ENCODE measurements at places on chromosomes 6 and 20.
A peak's percentile ranks its signal among the peaks of the same experiment; 100 is the strongest.

DNA sequence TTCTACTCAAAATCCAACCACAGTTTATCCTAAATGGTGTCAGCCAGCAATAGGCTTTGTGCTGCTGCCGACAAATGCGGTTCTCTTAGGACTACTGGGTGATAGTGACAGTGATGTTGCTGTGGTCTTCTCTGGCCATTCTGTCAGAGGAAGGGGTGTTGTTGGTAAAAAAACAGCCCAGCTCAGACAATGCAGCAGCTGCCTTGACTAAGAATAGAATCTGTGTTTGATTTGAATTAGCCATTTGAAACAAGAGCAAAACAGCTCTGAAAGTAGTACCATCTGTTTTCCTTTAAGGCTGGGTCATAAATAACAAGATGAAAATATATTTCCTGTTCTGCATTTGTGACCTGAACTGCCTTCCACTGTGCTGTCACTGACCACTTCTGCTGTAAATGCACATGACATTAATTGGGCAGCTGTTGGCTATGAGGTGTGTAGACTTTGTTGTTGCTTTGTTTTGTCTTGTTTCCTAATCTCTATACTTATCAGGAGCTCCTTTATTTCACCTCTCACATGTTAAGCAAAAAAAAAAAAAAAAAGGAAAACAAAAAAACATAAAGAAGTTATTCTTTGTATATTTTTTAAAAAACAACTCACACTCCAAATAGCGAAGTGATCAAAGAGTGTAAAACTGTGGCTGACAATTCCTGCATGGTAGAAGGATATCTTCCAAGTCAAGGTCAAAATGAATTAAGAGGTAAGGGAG, 497.8 kb upstream of the ARID1B start:
- DNase-seq: no peak

GRCh38 chr20:46044896-46045295, 15.9 kb downstream of the SLC12A5 start:
- no peak for DNase-seq

- DNase-seq: no peak
Measured at GRCh38 chr6:135826236-135826804, 25.2 kb upstream of the PDE7B start.

DNA sequence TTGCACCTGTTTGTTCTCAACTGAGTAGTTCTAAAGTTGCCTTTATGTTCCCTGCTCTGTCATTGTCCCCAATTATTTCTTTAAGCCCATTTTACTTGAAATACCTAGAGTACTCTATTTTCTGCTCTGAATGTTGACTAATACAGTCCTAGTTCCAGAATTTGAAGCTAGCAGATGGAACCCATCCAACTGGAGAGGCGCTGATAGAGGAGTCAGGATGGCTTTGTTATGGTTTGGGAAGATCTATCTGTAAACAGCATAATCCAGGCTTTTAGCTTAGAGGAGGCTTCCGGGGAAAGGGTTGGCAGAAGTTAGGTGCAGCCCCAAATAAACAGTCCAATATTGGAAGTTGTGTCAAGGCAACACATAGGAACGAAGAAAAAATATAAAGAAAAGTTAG, 927.7 kb downstream of the TFAP2A start:
- DNase-seq: no peak

DNA sequence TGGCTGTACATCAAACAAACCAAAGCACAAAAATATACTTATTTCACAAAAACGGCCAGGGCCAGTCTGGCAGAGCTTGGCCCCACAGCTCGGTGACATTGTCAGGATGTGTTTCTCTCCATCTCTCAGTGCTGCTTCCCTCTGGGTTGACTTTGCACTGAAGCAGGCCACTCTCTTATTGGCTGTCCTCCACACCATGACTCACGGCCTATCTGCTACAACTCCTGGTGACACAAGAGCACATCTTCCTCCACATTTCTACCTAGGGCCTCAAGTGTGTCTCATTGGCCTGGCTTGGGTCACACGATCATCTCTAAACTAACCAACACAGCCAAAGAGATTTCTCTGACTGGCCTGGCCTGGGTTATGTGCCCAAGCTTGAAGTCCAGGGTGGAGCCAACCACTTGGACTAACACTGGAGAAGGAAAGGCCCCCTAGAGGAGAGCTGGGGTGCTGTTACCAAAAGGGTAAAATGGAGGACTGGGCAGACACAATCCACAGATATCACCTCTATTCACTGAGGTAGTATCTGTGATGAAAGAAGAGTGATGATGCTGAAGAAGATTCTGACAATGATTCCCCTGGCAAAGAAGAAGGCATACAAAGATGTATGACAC, 159.8 kb upstream of the TSHZ2 start:
- no peak for DNase-seq

DNA sequence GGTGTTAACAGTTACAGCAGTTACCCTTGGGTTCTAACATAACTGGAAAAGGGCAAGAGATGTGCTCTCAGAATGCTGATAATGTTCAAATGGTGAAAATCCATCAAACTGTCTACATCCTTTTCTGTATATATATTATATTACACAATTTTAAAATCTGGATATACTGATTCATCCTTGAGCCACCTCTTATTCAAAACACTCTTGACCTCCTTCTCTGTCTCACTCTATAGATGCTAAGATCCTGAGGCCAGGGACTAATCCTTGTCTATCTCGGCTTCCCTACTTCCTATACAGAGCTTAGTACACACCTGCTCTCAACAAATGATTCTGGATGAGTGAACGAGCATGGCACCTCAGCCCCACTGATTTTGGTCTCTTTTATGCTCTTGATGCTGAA, 47.3 kb downstream of the HIVEP2 start:
- DNase-seq: no peak

GRCh38 chr20:5168651-5169396, 42.0 kb downstream of the CDS2 start:
- peak; percentile 48 for DNase-seq

GRCh38 chr6:147752689-147753403, 244.4 kb downstream of the SAMD5 start:
- no peak for DNase-seq

GRCh38 chr6:81098109-81098814, 654.2 kb downstream of the TENT5A start:
- DNase-seq: no peak

DNA sequence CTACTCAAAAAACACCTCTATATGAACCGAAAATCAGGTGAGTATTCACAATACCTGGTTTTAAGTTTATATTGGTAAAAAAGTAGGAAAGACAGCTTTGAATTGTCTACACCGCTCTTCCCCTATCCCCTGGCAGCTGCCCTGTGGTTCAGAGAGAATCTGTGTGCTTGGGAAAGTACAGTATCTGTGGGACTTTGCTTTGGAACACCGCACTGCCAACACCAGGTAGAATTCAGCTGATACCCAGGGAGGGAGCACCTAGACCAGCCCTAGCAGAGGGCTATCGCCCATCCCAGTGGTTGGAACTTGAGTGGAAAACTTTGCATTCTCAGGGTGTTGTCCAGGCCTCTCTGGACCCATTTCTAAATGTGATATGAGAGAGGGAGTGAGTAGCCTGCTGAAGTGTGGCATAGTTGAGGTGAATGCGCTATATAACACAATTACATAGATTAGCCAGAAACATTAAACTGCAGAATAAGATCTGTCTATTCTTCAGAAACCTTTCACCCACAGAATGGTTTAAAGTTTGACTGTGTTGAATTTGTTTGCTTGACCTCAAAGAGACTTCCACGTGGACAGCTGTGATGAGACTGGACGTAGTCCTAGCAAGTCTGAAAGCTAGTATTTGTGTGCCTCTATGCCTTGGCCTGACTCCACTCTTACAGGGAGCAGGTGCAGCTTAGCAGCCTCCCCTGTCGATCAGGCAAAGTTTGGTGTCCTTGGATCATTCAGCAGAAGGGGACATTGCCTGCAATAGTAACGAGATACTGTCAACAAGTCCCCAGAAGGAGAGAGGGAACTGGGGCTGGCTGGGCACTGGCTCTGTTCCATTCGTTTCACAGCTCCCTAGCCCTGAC, 11.5 kb upstream of the MPC1 start:
- no peak for DNase-seq

- DNase-seq: no peak
Measured at GRCh38 chr20:51154708-51155690, 132.1 kb upstream of the KCNG1 start.

DNA sequence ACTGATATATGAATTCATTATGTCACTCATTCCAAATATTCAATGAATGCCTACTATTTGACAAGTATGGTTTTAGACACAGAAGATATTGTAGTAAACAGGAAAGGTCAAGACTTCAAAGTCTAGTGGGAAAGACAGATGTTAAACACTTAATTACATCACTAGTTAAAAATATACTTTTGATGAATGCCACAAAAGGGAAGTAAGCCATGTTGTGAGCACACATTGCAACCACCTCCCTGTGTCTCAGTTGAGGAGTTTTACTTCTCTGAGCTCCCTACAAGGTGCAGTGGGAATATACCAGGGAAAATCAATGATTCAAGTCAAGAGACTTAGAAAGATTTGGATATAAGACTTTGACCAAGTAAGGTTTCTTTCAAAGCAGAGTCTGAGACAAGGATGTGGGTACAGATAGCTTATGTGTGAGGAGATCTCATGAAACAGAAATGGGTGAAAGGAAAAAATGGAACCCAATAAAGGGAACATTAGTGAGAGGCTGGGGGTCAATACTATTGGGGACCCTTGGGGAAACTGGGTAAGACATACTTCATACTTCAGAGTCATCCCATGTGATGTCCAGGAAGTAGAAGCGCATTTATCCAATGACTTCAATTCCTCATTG, 503.7 kb downstream of the KIF16B start:
- DNase-seq: no peak

GRCh38 chr6:14732226-14732843, 513.5 kb upstream of the JARID2 start:
- DNase-seq: no peak

DNA sequence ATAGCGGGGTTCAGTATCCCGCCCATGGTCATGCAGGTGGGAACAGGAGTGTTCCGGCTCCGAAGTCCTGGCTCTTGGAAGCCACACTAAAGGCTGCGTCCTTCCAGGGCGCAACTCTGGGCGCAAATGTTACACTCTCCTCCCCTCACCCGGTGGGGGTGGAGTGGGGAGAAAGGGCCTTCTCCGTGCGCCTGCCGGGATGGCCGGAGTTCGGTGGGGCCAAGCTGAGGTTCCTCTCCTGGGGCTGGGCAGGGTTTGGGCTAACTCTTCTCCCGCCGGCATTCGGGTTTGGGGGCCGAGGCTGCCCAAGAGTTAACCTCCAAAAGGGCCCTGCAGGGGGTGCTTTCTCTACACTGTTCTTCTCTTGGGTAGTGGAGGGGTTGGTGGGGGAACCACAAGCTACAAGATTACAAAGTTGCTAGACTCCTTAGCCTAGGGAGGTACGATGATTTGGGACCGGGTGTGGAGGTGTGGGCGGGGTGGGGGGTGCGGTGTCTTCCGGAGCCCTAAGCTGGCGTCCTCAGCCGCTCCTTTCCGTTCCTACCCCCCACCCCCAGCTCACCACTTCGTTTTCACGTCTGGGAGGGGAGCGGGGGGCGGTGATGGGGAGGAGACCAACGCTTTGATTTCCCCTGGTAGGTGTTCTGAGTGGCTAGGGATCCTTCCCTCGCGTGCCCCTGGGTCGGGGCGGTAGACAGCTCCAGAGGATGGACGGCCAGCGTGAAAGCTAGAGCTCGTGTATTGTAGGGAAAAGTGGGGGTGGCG, 12.3 kb downstream of the NRN1 start:
- DNase-seq: no peak

DNA sequence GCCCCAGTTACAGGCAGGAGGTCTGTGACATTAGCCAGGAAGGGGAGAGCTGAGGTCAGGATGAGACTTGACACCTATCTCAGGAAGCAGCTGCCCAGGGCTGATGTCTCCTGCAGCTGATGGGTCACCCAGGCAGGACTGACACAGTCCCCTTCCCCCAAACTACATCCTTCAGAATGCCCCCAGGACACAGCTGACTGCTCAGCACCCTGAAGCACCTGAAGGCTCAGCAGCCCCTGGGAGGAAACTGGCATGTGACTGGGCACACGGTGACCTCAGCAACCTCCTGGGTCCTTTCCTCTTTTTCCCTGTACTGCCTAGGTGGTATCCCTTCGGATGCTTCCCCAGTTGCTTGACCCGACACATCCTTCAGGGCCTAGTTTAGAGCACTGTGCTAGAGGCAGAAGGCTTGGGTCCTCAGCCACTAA, 1.9 kb downstream of the SDC4 start:
- no peak for DNase-seq

DNA sequence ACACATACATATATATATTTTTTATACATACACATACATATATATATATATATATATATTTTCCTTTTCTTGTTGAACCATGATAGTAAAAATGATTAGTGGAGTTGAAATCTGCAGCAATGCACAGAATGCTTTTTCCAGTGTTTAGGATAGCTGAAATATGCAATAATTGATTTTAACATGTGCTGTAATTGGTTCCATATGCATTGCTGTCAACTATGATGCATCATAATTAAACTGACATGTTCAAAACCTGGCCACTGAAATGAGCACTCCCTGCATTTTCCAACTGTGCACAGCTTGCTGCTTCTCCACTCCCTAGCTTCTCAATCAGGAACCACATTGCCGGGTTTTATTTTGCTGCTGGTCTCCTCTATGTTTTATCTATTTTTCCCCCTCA, 358.3 kb downstream of the PAX1 start:
- no peak for DNase-seq

- DNase-seq: no peak
Measured at GRCh38 chr6:109393157-109393885, 11.1 kb upstream of the CD164 start.

DNA sequence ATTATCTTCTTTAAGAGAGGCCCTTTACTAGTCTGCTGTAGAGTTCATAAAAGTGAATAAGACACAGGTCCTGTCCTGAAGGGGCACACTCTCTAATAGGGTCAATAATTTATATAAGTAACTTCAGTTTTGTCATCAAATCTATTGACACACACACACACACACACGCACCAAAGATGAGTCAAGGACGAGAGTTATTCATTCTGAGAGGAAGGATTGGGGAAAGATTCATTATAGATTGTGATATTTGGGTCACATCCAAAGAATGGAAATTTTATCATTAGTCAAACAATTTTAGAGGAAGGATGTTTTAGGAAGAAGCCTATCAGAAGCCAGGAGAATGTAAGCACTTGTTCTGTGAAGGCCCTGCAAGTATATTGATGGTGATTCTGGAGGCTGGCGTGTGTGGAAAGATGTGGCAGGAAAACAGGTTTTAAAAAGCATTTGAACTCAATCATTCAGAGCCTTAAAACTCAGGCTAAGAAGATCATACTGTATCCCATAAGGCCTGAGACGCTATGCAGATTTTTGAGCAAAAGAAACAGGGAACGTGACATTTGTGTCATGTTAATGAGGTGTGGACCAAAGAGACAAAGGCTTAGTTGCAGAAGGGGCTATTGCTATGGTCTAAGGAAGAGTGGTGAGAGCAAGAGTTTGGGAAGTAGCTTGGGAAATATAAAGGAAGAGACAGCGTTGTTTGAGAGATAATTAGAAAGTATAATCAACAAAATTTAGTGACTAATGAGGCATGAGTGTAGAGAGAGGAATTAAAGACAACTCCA, 161.4 kb upstream of the PREP start:
- no peak for DNase-seq

- DNase-seq: no peak
Measured at GRCh38 chr6:167746390-167746907, 80.3 kb upstream of the AFDN start.
